ENCODE measurements at places on chromosomes 5 and 9.

GRCh38 chr5:173989432-173990082 lies 587 bp downstream of the C5orf47 start:
- DNase-seq = no peak

DNA sequence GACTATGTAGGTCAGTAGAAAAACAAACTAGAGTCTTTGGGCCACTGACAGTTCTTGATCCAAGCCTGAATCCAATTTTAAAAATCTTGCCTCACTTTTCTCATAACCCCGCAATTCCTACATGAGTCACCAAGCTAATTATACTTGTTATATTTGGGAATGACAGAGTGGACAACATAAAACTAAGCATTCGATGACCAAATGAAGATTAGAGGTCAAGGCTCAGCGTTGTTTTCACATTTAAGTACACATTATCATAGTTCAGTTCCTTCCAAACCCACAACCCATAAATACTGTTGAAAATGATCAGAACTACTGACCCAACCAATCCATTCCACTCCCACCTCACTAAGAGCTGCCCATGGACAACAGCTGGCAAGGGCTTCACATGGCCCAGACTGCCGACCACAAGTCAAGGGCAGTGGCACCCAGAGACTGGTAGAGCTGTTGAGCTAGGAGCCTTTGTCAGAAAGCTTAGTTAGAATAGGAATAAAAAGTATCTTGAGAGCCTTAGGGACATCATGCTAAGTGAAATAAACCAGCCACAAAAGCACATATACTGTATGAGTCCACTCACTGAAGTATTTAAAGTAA lies 64.2 kb downstream of the MYO10 start:
- DNase-seq = no peak

DNA sequence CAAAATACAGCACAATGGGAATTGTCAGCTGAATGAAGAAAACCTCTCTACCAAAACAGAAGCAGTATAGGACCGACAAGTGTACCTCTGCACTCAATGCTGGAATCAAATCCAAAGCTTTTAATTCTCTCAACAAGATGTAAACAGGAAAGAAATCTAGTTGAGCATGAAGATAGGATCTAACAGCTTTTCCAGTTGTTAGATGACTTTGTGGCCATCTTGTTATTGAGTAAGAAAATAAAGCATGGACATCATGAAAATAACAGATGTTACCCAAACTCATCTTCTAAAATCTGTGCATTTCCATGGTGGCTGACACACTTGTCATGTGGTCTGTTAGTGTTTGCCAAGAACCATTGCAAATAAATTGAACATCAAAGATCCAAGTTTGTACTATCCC lies 34.7 kb downstream of the SREK1 start:
- DNase-seq = no peak

DNA sequence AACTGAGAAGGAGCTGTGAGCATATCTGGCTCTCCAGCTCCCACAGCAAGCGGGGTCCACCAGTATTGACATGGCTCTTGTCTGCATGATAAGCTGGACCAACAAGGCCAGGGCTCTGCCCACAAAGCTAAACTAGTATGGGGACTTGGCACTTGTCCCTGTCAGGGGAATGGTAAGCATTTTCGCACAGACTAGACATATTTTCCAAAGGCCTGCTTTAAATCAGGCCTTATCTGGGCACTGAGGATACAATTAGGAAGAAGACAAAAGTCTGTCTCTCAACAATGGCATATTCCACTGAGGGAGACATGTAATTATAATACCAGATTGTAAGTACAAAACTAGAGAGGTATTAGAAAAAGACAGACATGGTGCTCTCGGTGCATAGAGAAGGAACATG lies 32.1 kb downstream of the CSF2 start:
- DNase-seq = no peak

- no peak for DNase-seq
Observed at GRCh38 chr9:278651-279050, 64.0 kb downstream of the DOCK8 start.

DNA sequence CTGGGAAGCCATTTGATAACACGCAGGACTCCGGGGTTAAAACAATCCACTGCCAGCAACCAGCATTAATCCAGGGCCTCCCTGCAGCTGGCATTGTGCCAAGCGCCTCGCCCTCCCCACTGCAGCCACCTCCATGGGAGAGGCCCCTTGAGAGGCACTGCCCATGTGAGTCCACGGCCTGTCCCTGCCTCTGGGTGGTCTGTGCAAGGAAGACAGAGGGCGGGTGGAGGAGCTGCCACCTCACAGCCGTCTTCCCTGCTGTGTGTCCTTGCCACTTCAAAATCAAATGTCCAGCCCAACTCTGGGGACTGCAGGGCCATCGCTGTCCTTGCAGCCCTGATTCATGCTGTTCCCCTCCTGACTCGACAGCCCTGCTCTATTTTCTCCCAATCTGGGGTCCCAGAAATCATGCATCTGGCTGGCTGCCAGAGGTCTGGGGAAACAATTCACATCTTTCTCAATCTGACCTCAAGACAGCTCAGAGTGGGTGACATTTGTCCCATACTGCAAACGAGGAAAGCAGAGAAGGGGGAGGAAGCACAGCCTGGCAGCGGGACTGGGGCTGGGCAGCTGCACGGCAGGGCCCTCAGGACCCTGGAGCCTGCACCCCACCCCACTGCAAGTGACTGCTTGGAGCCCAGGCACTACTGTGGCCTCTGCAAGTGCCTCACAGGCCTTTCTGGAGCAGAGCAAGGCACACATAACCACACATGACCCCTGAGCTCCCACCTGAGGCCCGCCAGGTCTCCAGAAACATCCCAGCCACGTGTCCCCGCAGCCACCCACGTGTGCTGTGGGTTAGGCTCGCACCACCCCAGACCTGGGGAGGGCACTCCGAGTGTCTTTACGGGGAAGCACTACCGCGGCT lies 15.7 kb downstream of the BRD3OS start:
- DNase-seq = no peak

DNA sequence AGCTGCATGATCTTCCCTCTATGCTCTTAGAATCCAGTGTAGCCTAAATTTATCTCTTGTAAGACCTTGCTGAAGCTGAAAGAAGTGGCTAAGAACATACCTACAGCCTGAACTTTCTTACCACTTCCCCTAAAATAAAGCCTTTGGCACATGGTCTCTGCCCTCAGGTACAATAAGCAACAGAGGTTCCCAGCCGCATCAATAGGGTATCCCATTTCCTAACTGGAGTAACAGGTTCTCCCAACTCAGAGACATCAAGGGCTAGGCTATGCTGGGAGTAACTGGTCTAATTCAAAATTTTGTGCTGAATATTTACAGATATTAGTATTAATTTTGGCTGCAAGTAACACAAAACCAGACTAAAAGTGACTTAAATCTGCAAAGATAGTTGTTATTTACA lies 335.8 kb upstream of the TRPC7 start:
- DNase-seq = no peak

DNA sequence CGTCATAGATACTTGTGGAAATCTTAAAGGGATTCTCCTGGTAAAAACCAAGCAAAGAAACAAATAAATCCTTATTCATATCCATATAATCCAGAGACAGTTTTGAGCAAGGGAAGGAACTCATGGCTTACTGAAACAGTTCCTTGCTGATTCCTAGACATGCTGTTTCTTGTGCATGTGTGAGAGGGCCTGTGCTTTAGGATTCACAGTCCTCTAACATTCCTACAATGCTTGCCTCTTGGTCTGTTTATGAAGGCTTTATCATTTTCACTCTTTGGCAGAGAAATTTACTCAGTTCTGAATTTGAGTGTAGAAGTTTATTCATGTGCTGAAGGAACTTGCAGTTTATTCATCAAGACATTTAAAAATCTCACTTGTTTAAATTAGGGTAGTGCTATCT lies 123.4 kb downstream of the RPS23 start:
- no peak for DNase-seq

DNA sequence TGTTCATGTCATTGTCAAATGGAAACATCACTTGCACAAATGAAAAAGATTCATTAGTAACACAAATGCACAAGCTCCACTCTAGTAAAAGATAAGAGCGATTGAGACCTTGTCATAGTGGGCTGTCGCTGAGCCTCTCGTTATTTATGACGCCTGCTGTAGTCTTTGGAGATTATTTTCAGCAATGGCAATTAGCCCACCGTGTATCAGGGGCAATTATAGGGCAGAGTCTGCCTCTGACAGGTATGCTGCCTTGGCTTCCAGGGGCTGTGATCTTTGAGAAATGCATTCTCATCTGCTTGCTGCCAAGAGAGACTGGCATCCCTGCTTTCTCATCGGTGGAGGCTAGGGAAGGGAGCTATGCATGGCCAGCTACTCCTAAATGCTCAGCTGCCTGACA lies 426.8 kb upstream of the CLINT1 start:
- no peak for DNase-seq

GRCh38 chr5:154481584-154482381 lies 3.8 kb upstream of the HAND1 start:
- DNase-seq = no peak

DNA sequence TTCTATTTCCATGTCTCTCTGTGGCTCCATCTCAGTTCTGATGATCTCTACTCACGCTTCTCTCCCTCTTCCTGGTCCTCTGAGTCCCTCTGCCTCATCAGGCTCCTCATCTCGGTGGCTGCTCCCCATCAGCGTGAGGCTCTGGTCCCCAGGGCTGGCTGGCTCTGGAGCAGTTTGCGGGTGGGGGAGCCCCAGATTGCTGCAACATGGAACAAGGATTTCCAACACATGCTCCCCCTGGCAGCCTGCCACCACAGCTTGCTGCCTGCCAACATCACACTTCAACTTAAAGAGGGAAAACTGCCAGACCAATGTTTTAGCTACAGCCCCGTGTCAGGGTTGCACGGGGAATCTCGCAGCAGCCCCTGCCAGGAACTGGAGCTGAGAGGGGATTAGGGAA lies 77.2 kb upstream of the NEK6 start:
- no peak for DNase-seq

- no peak for DNase-seq
Observed at GRCh38 chr5:144778561-144778960, 607.9 kb downstream of the KCTD16 start.

GRCh38 chr5:86749841-86750240 lies 132.1 kb downstream of the COX7C start:
- DNase-seq = no peak

DNA sequence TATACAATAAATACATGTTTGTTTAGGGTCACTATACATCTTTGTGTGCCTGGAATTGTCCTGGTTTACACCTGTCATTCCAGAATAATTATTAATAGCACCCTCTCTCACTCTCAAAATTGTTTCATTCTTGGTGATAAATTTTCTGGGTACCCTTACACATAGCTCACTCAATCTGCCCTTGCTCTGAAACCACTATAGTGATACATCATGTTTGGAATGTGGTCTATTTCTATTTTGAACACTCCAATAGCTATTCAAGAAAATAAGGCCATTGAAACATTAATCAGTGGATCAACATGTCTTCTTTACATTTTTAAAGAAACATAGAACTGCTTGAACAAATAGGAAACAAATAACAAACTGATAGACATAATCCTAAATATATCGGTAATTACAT lies 158.7 kb downstream of the ARRDC3 start:
- DNase-seq = no peak

DNA sequence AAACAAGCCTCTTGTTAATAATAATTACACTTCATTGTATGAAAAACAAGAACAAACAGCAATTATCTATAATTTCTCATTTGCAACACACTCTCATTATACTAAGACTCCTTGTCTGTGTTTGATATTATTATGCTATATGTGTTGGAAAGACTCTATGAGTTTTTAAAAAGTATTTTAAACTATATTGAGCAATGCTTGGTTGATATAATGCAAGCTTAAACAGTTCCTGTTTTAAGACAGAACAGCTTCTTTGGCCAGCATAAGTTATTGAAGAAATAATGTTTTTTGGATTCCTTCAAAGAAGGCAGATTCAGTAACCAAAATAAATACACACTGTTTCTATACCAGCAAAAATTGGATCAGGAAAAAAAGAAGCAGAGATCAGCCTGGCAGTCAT lies 871.4 kb downstream of the MAT2B start:
- no peak for DNase-seq

GRCh38 chr5:38342261-38342660 lies 83.9 kb downstream of the EGFLAM start:
- DNase-seq = no peak

GRCh38 chr5:36948650-36949049 lies 72.1 kb downstream of the NIPBL start:
- no peak for DNase-seq

- no peak for DNase-seq
Observed at GRCh38 chr5:139660105-139660922, 12.2 kb downstream of the CXXC5 start.

DNA sequence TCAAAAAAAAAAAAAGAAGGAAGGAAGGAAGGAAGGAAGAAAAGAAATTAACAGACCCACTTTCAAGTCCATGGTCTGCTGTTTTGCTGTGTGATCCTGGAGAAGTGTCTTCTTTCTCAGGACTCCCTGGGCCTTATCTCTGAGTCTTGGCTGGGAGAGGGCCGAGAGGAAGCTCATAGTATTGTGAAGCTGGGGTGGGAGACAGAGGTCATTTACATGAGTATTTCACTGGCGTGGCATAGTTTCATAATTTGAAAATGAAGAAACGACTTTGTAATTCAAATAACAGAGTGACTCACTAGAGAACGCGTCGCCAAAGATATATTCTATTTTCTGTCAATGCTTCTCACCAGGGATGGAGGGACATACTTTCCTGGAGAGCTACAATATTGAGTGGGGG lies 2.4 kb upstream of the C9orf50 start:
- no peak for DNase-seq

GRCh38 chr9:35899021-35899420 lies 7.0 kb upstream of the HRCT1 start:
- DNase-seq = no peak

Data from activated effector memory CD4-positive, alpha-beta T cell treated with Interleukin-2 at 50 U/mL for 16 hours (primary cell).